H1 (cell line): ENCODE measurements at places on chromosomes 7 and 10. TPM values are rescaled to one million over a fixed set of nuclear protein-coding genes. Genes with fewer than 3 reads are reported as not detected.

The MRLN gene
- not detected in 2 replicates for total RNA-seq

GRCh38 chr7:107628461-107629064, 32.1 kb upstream of the SLC26A4 start:
- no peaks in the 10 kb centered on the region for H3K27me3 ChIP-seq
- no peaks in the 10 kb centered on the region for H3K36me3 ChIP-seq
- H3K4me3 ChIP-seq: no peak overlapping the region
- no peak for DNase-seq

- no peak overlapping the region for H3K4me3 ChIP-seq
- no peaks in the 10 kb centered on the region for H3K27me3 ChIP-seq
- DNase-seq: no peak
- H3K27ac ChIP-seq: no peak overlapping the region
- peaks cover 20% of the 10 kb centered on the region for H3K4me1 ChIP-seq
These were observed 4.0 kb downstream of the INPP5A start for GRCh38 chr10:132541601-132542011.

GRCh38 chr10:96719850-96720421, 378 bp downstream of the PIK3AP1 start:
- H3K36me3 ChIP-seq: no peaks in the 10 kb centered on the region
- peaks cover 4% of the 10 kb centered on the region for H3K27me3 ChIP-seq
- H3K4me1 ChIP-seq: no peaks in the 10 kb centered on the region
- H3K27ac ChIP-seq: no peak overlapping the region

The TMEM178B gene
- total RNA-seq: 15.8 and 18.1 TPM in 2 replicates

GRCh38 chr7:100694098-100694745, at the start of gene GIGYF1:
Gene GIGYF1, minus strand, starts transcription at chr7:100694250. Its CDS starts 6,012 bp downstream, at chr7:100688238.
- H3K4me1 ChIP-seq: peaks cover 20% of the 10 kb centered on the region
- H3K27ac ChIP-seq: peak within 1 kb of the TSS; percentile 85
- peak within 1 kb of the TSS; percentile 88 for H3K4me3 ChIP-seq
- peak; percentile 77 for DNase-seq
- H3K27me3 ChIP-seq: no peaks in the 10 kb centered on the region

The ATP6V1F gene
- total RNA-seq: 104 TPM in 2 replicates

- DNase-seq: no peak
- no peaks in the 10 kb centered on the region for H3K27me3 ChIP-seq
- no peak overlapping the region for H3K27ac ChIP-seq
- H3K4me1 ChIP-seq: no peaks in the 10 kb centered on the region
These were observed 194.0 kb downstream of the PPP1R9A start for GRCh38 chr7:95101422-95101821.

GRCh38 chr7:123230147-123230546, 30.4 kb upstream of the SLC13A1 start:
- no peaks in the 10 kb centered on the region for H3K27me3 ChIP-seq
- H3K27ac ChIP-seq: no peak overlapping the region
- no peak for DNase-seq
- no peak overlapping the region for H3K4me3 ChIP-seq
- H3K4me1 ChIP-seq: no peaks in the 10 kb centered on the region

DNA sequence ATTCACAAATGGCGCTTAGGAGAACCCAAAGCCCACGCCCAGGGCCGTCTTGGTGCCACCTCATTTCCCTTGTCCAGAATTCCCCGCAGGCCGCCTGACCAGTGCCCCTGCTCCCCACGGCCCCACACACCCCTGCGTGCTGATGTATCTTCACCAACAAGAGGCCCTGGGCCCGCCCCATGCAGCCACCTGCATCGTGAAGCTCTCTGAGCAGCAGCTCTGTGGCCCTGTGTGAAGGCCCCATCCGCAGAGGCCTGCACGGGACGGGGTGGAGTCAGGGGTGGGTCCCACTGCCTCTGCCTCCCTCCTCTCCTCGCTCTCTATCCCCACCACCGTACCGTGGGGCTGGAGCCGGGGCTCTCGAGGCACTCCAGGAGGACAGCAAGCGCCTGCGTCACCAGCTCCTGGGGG, 14.7 kb downstream of the BRAT1 start:
- H3K36me3 ChIP-seq: peaks cover 57% of the 10 kb centered on the region
- DNase-seq: no peak
- H3K27me3 ChIP-seq: no peaks in the 10 kb centered on the region
- H3K4me3 ChIP-seq: no peak overlapping the region

The ZNF12 gene
- 16.2 and 16.8 TPM in 2 replicates for total RNA-seq

The TMEM139 gene
- 3.2 and 4.4 TPM in 2 replicates for total RNA-seq

GRCh38 chr10:128026615-128027300, 99.5 kb downstream of the MKI67 start:
- H3K4me1 ChIP-seq: no peaks in the 10 kb centered on the region
- no peaks in the 10 kb centered on the region for H3K27me3 ChIP-seq
- DNase-seq: no peak
- H3K27ac ChIP-seq: no peak overlapping the region
- H3K36me3 ChIP-seq: no peaks in the 10 kb centered on the region

- no peak overlapping the region for H3K27ac ChIP-seq
- no peak for DNase-seq
- H3K4me3 ChIP-seq: no peak overlapping the region
- H3K36me3 ChIP-seq: no peaks in the 10 kb centered on the region
- no peaks in the 10 kb centered on the region for H3K27me3 ChIP-seq
These were observed 28.7 kb downstream of the ST8SIA6 start for GRCh38 chr10:17425584-17426262.

GRCh38 chr7:81715984-81716588, 53.8 kb downstream of the HGF start:
- no peaks in the 10 kb centered on the region for H3K27me3 ChIP-seq
- H3K4me3 ChIP-seq: no peak overlapping the region

The TRPV6 gene
- 0.48 and 0.52 TPM in 2 replicates for total RNA-seq

DNA sequence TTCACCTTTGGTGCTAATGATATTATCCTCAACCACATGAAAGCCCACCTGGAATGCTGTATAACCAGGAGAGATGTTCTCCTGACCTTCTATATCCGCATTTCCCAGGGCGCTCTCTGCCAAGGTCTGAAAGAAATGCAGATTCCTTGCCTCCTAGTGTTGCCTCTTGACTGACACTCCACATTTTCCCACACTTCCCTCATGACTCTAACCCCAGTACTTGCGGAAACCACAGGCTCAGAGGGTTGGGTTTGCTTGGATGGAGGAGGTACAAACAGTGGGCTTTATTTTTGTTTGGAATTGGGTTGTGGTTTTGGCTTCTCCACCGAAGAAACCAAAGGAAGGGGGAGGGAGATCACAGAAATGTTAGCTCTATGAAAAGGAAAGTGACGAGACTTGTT, 222.9 kb upstream of the CELF2 start:
- H3K36me3 ChIP-seq: no peaks in the 10 kb centered on the region; the same call in 1 of the 2 replicates
- no peak for DNase-seq
- H3K4me3 ChIP-seq: no peak overlapping the region
- H3K27ac ChIP-seq: no peak overlapping the region
